ENCODE measurements at places on chromosomes 6 and 20.

DNA sequence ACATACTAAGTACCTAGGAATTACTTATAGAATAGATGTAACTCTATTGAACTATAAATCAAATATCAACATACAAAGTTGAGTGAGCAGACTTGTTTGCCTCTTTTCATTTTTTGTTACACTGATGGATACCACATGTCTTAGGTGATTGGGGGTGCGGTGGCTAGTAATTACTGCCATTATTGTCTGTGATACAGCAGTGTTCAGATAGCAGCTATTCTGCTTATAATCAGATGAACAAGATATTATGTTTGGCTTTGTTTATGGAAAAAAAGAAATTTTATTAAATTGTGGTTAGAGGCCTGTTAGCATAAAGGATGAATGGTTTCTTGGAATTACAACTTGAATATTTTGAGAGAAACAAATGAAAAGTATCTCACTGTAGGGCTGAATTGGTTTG, 55.9 kb downstream of the KCNQ5 start:
- DNase-seq = no peak

- DNase-seq = no peak
Measured at GRCh38 chr6:118641042-118641441, 10.3 kb downstream of the CEP85L start.

DNA sequence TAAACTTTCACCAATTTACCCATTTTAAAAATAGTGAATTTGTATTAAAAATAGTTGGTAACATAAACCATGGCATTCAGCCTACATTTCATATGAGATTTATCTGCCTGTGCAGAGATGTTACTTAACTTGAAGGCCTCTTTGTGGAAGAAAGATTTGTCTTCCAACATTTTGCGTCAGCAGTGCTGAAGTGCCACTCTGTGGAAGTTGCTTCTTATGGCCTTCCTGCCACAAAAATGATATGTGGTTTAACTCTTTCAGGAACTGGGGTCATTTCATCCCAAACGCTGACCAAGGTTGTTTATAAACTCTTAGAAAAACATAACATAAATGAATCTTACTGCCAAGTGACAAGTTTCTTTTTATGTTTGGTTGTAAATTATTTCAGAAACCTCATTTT, 246.8 kb downstream of the ARID1B start:
- DNase-seq = no peak

DNA sequence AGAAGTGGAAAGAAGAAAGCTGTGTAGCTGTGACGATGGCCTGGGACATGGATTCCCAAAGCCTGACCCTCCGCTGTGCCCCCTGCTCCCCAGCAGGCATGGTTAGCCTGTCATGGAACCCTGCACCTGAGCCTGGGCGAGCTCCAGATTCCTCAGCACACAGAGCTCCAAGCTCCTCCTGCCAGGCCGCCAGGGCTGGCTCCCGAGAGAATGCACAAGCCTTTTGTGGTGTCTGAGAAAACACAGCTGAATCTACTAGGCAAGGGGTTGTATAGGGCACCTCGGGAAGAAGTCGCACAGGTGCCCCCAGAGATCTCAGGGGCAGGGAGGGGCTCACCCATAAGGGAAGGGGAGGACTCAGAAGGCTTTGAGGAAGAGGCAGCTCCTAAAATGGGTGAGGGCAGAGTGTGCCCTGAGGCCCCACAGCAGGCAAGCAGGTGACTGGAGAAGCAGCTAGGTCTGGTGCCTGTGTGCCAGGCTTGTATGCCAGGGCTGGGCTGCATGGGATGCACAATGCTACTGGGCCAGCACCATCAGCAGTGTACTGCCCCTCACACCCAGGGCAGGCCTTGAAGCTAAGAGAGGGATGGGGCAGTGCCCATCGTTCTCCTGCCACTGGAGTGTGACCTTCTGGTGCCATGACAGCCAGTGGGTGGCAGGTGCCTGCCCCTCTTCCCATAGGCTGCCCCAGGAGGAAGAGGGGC, 64.3 kb upstream of the CD93 start:
- DNase-seq = no peak

GRCh38 chr6:110823146-110823545, 7.9 kb upstream of the CDK19 start:
- DNase-seq = no peak

GRCh38 chr6:75855052-75855451, 106.0 kb downstream of the MYO6 start:
- no peak for DNase-seq

All from retina (tissue), 1 donor.